ENCODE measurements at places on chromosomes 16 and 17.

GRCh38 chr17:83192161-83192788, 112.9 kb downstream of the METRNL start:
- DNase-seq, result no peak

GRCh38 chr17:18246880-18247612, 11.5 kb downstream of the FLII start:
- no peak for DNase-seq

DNA sequence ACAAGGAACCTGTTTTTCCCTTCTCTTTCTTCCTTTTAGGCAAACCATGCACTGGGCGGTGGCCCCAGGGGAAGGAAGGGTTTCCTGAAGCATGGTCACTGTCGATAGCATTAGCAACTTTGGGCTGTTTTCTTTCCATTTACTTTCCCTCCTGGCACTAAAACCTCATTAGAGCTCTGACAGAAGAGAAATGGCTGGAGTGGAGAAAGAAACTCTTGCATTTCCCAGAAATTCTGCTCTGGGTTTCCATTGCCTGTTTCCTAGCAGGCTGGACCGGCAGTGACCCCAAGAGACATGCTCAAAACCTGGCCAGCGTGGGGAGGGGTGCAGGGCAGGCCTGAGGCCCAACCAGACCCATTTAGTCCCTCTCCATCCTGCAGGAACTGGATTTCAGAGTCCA, 230.7 kb upstream of the CCL2 start:
- DNase-seq, result no peak

- DNase-seq, result no peak
These were observed 24.3 kb upstream of the MGAT5B start for GRCh38 chr17:76843703-76844484.

DNA sequence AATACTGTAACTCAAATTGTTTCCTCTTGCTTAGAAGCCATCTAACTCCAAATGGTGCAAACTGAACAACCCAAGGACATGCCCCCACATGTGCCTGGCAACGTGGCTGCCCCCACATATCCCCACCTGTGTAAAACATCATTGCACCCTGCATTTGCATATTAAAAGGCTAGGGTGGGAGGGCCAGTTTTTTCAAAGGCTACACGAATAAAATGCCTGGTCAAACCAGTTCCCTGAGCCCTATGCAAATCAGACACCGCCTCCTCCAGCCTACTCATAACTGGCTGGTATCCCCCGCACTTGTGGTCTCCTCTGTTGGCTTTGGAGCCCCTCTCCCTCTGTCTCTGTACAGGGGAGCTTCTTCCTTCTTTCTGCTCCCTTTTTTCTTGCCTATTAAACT, 26.7 kb downstream of the C16orf54 start:
- DNase-seq, result no peak

- no peak for DNase-seq
These were observed 5.4 kb downstream of the NPLOC4 start for GRCh38 chr17:81631482-81631881.

- DNase-seq, result no peak
These were observed 439 bp downstream of the TRIM25 start for GRCh38 chr17:56913353-56913866.

DNA sequence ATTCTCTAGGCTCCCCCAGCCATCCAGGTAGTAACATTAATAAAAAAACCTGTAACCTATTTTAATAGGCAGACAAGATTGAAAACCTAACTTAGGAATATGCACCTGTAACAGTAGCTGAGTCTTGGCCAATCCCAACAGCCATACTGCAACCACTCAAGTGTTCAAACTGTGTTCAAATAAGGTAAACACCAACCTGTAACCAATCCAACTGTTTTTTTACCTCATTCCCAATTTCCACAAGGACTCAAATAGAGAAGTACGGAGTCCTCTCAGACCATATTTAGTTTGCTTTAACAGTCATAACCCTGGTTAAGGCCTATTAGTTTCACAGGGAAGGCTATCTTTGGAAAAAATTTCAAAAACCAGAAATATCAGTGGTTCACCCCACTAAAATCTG, 40.4 kb upstream of the NOS2 start:
- no peak for DNase-seq

DNA sequence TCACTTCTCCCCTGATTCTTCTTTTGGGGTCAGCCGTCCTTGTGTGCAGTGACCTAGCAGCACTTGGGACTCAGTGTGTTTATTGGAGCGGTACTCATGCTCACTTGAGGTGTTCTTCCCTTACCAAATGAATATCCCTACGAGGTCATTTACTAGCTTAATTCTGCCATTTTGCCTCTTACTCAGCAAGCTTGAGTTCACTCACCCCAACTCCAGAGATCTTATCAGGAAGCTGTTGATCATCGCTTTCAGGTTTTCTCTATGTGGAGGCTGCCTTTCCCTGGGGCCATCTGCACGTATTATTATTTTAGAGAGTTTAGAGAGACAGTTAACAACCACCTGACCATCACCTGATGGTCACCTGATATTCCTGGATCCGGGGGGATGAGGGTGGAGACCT, 1466.0 kb upstream of the GOT2 start:
- no peak for DNase-seq

- DNase-seq, result no peak
These were observed 44.3 kb downstream of the XYLT1 start for GRCh38 chr16:17426451-17426850.

DNA sequence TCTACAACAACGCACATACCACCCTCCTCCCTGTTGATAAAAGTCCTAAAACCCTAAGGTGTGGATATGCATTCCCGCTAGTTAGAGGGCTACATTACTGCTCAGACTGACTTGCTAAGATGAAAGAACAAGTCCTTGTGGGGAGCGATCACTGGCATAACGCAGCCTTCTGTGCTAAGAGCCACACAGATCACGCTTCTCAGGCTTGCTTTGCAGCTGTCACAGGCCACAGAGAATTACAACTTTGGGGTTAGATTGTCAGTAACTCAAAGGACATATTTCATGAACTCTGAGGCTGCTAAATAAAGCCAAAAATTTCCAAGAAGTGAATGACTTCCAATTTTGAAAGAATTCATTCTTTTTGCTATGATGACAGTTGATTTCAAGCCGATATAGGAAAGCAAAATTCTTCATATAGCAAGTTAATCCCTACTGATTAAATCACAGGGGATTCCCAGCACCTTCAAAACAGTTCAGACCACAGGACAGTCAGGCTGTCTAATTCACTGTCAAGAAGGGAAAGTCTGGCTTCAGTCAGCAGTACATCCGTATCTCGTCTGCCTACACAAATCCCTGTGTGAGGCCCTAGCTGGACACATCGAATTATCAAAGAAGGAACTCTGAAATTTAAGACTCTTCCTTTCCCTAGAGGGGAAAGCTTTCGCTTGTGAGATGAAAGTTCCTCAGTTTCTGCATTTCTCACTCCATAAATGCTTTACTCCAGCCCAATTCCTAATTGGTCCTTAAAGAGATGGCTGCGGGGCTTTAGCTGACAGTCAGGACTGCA, 107.1 kb downstream of the VPS53 start:
- DNase-seq, result no peak

DNA sequence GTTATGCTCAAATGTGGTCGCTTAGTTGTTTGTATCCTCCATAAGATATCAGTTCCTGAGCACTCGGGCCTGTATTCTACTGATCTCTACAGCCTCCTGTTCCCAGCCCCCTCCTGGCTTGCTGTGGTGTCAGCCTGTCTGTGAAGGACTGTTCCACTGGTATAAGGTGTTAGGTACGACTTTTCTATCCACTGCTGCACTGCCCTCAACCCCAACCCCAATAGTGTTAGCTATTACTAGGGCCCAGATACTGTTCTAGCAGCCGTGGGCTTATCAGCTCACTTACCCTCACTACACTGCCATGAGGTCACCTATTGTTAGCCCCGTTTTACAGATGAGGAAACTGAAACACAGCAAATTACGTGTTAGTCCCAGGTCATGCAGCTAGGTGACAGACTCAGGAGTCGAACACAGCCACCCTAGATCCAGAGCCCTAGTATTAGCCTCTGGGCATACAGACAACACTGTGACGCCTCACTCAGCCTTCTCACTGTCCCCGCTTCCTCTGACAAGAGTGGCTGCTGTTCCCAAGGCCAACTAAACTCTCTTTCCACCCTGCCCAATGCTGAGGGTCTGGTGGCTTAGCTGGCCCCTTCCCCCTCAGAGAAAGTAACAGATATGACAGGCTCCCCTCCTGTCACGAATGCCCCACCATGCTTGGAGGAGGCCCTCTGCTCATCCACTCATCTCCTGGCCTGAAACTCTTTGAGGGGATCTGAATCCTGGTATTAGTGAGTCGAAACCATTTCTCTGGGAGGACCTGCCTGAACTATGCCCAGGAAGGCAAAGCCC, 25.6 kb upstream of the ZNF652 start:
- DNase-seq, result no peak

DNA sequence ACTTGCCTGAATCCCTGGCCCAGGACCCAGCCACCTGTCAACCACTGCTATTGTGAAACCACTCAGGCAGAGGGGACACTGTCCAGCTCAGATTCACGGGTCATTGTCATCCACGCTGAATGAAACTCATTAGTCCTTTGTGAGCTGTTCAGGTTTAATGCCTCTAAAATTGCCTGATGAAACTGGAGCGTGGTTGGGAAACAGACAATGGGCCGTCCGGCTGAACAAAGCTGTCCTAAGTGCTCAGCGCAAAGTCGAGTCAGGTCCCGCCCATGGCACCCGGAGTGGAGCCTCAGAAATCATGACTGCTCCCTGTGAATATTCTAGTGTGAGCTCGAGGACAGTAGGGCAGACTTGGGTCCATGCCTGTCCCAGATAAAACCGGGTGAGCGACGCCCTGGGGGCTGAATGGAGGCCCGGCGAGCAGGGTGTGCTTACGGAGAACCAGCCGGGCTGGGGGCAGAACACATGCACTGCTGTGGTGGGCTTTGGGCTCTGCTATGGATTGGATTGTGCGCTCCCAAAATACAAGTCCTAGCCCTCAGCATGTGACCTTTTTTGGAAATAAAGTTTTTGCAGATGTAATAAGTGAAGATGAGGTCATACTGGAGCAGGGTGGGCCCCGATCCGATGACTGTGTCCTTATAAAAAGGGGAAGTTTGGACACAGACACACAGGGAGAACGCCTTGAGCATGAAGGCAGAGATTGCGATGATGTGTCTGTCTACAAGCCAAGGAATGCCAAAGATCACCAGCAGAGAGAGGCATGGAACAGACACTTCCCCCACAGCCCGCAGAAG, 12.9 kb upstream of the CMIP start:
- DNase-seq, result no peak

GRCh38 chr16:74556375-74556922, 50.5 kb downstream of the GLG1 start:
- no peak for DNase-seq

DNA sequence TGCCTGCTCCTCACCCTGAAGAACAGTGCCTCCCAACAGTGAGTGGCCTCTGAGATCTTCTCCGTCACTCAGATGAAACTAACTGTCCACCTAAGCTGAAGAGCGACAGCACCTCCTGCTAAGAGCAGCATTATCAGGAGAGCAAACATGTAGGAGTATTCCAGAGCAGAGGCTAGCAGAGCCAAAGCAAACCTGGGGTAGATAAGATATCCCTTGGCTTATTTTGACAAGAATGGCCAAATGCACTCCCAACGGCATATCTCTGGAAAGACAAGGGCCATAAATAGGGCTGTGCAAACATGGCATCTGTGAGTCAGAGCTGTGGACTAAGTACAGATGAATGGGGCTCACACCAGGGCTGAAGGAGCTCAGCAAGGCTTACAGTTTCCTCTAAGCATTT, 96.3 kb downstream of the NDEL1 start:
- no peak for DNase-seq

- DNase-seq, result no peak
These were observed 26.4 kb upstream of the RPL38 start for GRCh38 chr17:74177018-74177450.

- DNase-seq, result no peak
These were observed 4.1 kb upstream of the UBTF start for GRCh38 chr17:44223541-44224071.

DNA sequence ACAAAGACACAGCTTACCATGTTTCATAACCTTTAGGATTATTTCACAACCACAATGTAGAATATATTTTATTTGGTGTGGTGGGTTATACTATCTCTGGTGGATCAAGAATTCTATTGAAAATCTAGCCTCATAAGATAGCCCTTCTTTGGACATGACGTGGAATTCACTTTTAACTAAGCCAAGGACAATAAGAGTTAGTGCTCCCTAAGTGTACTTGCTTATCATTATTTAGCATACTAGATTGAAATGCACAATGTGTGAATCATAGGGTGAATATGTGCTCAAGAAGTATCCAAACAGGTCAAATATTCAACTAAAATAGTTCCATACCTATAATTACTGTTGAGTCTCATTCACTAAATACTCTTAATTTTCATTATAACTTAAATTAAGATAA, 1179.5 kb upstream of the GOT2 start:
- no peak for DNase-seq

- DNase-seq, result no peak
These were observed 37.2 kb upstream of the ULK2 start for GRCh38 chr17:19904924-19905323.

- DNase-seq, result no peak
These were observed 22.5 kb downstream of the HMOX2 start for GRCh38 chr16:4498546-4499195.

DNA sequence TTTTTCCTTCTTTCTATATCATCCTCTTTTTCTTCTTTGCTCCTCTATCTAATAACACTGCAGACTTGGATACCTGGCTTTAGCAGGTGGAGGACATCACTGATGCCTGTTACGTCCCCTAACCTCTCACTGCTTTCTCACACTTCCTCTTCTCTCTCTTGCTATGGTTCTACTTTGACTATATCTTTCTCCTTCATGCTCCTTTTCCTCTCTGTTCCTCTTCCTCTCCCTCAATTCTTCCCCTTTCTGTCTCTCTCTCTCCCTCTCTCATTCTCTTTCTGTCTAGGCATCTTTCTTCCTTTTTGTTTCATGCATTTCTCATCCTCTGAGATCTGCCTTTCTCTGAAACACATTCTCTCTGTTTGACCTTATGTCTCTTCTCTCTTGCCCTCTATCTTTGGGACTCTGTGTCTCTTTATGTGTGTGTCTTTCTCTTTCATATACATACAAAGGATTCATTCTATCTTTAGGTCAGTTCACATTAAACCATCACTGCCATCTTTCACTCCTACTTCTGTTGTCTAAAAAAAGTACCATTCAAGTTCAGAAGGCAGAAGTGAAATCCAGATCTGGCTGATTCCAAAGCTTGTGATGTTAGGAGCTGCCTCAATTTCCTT, 353.7 kb downstream of the SHISA9 start:
- no peak for DNase-seq

DNA sequence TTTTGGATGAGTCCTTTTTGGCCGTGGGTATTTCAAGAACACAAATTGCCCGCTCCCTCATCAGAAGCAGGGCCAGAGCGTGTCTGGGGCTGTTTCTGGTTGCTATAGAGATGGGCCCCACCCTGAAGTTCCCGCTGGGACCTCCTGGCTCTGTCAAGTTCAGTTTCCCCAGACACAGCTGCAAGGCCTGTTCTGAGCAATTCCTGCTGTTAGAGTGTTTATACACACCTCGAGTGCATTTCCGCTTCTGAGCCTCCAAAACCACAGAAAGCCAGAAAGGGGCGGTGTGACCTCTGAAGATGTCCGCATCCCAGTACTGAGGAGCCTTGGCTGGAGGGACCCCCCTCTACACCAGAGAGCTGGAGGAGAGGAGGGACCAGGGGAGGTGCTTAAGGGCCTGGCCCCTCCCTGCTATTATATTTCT, 9.3 kb upstream of the WBP2 start:
- peak; percentile 93 for DNase-seq

All from vagina (tissue), 2 donors.